ENCODE measurements at places on chromosomes 12 and 14.

DNA sequence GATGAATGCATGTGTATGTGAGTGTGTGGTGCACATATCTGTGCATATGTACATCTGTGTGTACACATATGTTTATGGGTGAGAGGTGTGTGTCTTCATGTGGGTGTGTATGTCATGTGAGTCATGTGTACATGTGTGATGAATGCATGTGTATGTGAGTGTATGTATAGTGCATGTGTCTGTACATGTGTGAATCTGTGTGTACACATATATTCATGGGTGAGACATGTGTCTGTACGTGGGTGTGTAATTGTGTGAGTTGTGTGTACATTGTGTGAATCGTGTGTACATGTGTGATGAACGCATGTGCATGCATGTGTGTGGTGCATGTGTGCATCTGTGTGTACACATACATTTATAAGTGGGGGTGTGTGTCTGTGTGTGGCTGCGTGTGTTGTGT, 146.9 kb upstream of the TMEM132C start:
- no peak for DNase-seq

DNA sequence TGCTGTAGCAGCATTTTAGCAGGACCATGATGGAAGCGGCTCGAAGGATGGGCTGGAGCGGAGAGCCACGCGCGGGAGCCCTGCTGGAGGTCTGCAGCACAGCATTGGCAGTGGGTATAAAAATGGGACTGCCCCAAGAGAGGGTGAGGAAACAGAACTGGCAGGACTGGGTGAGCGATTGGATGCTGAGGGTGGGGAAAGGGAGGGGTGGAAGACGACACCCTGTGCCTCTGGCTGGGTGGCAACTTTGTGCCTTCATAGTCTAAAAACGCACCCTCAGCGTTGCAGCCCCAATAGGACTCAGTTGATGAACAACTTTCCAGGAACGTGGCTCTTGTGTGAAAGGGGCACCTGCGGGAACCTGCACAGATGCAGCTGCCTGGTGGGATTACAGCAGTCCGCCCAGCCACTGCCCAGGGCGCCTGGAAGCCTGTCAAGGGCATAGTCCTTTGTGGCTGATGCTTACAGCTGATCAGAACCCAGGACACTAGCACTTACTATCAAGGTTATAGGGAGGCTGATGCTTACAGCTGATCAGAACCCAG, 73.0 kb downstream of the NINJ2 start:
- no peak for DNase-seq

GRCh38 chr12:82174936-82175335, 183.3 kb downstream of the CCDC59 start:
- no peak for DNase-seq

- DNase-seq = no peak
Measured at GRCh38 chr12:122355706-122356105, 66.8 kb downstream of the CLIP1 start.

Measured in AG10803 (cell line).